Urothelium cell line (cell line): ENCODE measurements at places on chromosomes 7 and 10.

GRCh38 chr10:89521368-89521767 lies 14.0 kb downstream of the SLC16A12 start:
- DNase-seq, result no peak

DNA sequence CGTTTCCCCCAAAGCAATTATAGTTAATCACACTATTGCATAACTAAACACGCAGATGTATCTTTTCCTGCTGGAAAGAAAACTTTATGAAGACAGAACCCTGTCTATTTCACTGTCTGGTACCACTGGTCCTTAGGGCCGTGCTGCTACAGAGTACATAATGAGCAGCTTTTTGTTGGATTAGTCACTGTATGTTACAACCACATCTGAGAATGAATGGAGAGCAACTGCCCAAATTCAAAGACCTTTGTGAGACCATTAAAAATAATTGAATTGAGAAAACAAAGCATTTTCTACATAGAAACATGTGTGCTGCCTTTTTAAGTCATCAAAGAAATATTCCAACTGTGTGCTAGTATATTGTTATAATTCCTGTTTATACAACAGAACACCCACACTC lies 111.3 kb upstream of the SORCS1 start:
- DNase-seq, result no peak

DNA sequence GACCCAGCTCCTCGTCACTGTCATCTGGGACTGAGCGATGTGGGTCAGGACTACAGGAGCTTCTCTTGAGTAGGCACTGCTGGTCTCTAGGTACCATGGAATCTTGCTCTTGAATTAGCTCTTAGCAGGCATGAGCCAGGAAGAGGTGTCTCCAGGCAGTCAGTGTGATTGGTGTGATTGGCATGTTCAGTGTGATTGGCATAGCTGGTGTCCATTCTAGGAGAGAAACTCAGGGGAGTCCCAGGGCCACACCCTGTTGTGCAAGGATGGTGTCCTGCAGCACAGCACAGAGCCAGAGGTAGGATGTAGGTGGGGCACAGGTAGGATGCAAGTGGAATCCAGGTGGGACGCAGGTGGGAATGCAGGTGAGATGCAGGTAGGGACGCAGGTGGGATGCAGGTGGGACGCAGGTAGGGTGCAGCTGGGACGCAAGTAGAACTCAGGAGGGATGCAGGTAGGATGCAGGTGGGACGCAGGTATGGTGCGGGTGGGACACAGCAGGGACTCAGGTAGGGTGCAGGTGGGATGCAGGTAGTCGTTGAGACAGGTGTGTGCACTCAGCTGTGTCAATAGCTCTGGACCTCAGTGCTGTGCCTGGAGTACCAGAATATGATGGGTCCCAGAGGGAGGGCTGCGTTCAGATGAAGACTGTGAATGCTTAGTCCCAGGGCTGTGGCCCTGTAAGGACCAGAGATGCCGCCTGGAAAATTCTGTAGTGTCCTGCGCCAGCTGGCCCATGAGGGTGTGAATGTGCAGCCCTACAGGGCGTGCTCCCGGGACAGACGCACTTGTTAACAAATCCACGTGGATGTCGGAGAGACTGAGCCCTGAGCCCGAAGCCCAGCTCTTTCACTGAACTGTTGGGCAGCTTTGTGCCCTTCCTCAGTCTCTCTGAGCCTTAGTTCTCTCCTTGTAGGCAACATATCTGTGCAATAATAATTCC lies 248.2 kb upstream of the PITRM1 start:
- DNase-seq, result no peak

GRCh38 chr7:18163091-18163490 lies 135.4 kb upstream of the PRPS1L1 start:
- no peak for DNase-seq

DNA sequence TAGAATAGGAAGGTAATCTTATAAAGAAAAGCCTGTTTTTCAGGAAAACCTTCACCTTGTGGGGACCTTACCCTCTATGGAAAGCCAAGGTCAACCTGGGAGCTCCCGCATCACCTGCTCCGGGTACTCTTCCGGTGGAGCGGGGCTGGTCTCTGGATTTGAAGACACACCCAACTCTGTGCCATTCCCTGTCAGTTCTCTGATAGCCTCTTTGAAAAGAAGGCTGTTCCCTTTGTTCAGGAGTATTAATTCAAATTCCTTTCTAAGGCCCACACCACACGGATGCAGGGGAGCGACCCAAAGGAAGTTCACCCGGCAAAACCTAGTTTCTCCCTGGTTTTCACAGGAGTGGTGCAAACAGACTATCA lies 10.7 kb downstream of the CTBP2 start:
- no peak for DNase-seq

DNA sequence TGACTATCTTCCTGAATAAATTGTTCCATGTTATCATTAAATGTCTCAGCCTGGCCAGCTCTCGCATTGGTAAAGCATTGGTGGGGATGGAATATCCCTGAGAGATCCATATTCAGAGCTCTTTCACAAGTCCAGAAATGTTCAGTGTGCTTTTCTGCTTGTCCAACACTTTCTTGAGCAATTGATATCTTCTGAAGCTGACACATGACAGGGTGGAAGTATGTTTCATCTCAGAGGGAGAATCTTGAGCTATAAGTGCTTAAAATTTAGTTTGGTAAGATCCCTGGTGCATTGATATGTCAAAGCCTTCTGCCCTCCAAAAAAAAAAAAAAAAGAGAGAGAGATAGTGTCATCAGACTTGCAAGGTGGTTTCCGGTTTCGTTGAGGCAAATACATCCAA lies 7.4 kb downstream of the IFIT3 start:
- DNase-seq, result no peak

DNA sequence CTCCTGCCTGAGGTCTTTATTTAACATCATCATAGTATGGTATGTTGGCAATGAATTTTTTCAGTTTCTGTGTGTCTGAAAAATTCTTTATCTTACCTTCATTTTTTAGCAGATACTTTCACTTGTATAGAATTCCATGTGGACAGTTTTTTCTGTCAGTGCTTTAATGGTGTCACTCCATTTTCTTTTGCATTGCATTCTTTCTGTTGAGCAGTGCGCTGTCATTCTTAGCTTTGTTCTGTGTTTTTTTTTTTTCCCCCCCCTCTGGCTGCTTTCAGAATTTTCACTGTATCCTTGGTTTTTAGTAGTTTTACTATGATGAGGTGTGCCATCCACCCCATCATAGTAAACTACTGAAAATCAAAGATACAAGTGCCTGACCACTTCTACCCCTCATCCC lies 120.7 kb downstream of the LRMDA start:
- DNase-seq, result no peak

- no peak for DNase-seq
These were observed 114.6 kb downstream of the ARL4A start for GRCh38 chr7:12802070-12802469.

DNA sequence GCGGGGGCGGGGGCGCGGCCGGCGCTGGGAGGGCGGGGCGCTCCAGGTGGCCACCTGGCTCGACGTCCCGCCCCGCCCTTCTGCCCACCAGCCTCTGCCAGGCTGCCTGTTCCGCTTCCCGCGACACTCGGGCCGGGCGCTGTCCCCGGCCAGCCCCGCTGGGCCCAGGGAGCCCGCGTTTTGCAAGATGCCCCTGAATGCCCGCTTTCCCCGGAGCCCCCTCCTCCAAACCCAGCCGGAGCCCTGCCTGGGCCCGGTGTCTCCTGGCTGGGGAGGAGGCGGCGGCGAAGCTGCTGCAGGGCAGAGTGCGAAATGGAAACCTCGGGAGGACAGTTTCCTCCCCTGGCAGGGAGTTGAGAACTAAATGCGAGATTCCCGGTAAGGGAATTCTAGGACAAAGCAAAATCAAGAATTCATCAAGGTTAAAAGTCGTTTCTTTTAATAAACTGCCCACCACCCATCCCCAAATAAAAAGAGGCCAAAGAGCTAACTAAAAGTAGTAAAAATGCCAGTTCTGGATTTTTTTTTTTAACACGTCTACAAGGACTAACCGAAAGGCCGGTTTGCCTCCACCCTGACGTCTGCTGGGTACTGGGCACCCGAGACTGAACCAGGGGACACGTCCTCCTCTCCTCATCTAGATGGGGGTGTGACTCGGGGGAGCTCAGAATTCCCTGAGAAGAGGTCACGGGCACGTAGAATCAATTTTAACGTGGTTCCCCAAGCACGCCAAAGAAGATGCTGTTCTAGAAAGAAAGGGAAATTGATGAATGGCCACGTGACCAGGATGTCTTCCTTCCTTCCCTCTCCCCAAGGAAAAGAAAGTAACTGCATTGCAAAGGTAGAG lies 200.4 kb upstream of the NFE2L3 start:
- DNase-seq, result no peak

DNA sequence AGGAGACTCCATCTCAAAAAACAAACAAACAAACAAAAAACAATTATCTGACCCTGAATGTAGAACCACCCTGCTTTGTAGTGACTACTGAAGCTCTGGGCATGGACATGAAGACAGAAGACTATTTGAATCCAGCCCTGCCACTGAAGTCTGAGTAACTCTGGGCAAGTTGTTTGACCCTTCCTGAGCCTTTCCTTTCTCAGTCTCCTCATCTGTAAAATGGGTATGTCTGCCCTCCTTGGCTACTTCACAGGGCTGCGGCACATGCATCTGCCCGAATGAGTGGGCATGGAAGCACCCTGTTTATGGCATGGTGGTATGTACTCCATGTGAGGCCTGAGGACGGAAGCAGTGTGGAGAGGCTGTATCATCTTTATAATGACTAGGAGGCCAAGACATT lies 22.2 kb upstream of the MALSU1 start:
- no peak for DNase-seq

DNA sequence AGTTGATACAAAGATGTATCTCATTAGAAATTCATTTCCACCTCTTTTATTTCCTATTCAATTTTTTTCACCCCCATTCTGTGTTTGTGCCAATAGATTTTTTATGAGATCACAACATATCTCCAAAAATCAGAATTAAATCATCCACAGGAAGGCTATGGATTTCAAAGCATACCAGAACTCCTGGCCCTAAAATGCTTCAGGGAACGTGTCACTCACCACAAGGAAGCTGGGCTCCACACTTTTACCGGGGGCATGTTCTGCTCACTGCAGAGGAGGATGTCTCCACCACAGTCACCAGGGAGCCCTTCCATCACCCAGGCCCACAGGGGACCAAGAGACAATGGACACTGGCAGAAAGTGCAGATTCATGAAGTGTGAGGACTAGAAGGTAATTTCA lies 456.8 kb downstream of the KCNMA1 start:
- no peak for DNase-seq

GRCh38 chr7:2393706-2394105 lies 9.7 kb upstream of the CHST12 start:
- DNase-seq, result no peak

- DNase-seq, result no peak
These were observed 39.9 kb upstream of the LEP start for GRCh38 chr7:128201067-128201689.

- no peak for DNase-seq
These were observed 66.1 kb upstream of the ABLIM1 start for GRCh38 chr10:114723991-114724715.

DNA sequence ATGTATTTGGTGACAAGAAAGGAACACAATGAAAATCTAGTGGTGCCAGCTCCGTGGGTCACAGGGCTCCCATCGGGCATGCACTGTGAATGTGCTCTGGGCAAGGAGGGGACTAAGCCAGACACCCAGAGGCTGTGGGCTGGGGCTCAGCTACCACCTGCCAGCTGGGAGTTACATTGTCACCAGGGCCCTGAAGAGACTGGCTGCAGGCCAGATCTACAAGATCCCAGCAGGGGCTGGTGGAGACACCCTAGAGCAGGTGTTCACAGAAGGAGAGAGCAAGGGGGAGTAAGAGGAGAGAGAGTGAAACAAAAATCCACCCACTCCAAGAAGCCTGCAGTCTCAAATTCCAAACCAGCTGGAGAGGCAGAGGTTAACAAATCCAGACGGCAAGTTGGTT lies 116.6 kb upstream of the ADCY1 start:
- no peak for DNase-seq

GRCh38 chr7:50226669-50227068 lies 77.8 kb upstream of the IKZF1 start:
- no peak for DNase-seq

- peak; percentile 68 for DNase-seq
These were observed 754 bp downstream of the SEMA3D start for GRCh38 chr7:85186083-85186520.

GRCh38 chr10:62779487-62780248 lies 24.9 kb upstream of the ADO start:
- no peak for DNase-seq

- no peak for DNase-seq
These were observed 350.9 kb upstream of the NPVF start for GRCh38 chr7:25578991-25579777.

DNA sequence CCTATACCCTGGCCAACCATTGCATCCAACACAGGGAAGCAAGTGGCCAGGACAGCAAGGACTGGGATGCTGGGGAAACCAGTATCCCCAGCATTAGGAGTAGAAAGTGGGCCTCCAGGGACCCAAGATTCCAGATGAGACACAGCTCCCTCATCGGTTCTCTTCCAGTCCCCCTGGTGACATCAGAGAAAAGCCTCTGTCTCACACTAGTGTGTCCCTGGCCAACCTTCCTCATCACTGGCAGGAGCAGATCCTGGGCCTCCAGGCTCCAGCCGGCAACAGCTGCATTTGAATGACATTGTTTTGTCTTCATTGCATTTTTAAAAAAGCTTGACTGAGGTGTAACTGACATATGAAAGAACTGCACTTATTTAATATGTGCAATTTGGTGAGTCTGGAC lies 177.3 kb upstream of the LYZL2 start:
- DNase-seq, result no peak

DNA sequence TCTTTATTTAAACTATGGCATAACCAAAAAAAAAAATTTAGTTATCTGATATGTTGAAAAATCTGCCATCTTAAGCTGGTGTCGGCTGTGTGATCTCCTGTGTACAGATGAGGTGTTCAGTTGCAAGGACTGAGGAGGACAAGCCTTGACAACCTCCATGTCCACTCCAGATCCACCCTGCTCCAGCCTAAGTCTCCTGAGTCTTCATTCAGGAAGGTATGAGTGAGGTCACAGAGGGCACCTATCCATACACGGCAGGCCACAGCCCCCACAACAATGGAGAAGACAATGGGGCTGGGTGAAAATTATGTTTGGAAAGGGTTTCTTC lies 16.1 kb downstream of the TARP start:
- DNase-seq, result no peak

GRCh38 chr7:47991270-47991669 lies 11.9 kb upstream of the HUS1 start:
- no peak for DNase-seq

DNA sequence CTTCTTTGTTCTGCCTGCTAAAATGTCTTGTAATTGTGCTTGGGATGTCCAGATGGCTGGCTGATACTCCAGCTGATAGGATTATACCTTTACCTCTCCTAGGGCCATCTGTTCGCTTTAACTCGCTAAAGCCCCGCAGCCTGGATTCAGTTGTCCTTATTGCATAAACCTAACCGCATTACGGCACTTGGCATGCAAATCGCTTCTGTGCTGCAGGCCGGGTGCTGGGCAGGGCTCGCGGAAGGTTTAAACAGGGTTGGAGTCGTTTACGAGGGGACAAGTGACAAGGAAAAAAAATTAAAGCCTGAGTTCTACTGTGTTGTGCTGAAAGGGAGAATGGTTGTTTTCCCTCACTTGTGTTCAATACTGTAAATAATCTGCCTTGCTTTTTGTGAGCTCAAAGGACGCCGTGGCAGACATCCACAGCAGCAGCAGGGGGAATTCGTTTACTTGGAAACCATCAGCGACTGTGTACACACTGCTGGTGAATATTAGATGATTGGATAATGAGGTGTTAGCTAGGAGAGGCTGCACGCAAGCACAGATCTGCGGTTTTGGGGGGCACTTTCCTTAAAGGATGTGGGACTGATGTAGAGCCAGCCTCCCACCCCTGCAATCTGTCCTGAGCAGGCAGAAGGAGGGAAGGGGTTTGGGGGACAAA lies 93.0 kb downstream of the EBF3 start:
- DNase-seq, result no peak

- DNase-seq, result no peak
These were observed 93.0 kb downstream of the MTPAP start for GRCh38 chr10:30256084-30256483.
